ENCODE measurements at places on chromosomes 11 and 22.

DNA sequence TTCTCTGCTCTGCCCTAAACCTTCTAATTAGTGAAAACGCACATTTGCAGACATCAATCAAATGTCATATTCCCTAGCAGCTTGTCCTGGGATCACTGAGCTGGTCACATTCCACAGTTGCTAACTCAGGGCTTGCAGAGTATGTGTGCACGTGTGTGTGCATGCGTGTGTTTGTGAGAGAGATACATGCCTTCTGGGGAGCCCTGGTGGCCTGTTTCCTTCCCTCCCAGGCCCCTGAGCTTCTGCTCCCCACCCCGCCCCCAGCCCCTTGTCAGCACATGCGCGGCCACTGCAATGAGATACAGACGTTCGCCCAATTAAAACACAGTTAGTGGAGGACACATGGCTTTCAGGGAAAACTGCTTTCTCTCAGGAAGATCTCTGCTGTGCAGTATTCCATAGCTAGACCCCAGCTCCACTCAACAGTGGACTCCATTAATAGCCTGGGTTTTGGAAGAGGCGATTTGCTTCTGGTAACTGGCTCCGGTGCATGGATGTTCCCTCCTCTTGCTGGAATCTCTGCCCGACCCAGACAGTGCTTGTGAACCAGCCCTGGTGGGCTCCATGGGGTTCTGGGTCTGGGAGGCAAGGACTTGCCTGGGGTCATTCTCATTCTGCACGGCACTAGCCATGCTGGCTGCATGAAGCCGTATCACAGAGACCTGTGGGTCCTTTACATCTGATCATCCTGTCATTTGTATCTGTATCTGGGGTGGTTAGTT lies 17.7 kb downstream of the LRP5 start:
- DNase-seq = no peak

GRCh38 chr11:103077554-103077953 lies 14.4 kb downstream of the DCUN1D5 start:
- DNase-seq = no peak

- DNase-seq = no peak
Observed at GRCh38 chr22:27876684-27877083, 42.4 kb downstream of the PITPNB start.

DNA sequence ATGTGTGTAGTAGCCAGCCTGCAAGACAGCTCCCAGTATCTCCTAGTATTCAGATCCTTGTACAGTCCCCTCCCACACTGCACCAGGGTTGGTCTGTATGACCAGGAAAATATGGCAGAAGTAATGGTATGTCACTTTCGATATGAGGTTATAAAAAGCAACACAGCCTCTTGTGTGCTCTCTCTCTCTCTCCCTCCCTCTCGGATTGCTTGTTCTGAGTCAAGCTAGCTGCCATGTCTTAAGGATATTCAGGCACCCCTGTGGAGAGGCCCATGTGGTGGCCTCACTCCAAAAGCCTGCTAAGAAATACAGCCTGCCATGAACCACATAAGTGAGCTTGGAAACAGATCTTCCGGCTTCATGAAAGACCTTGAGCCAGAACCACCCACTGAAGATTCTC lies 25.4 kb downstream of the FXYD6 start:
- no peak for DNase-seq

- DNase-seq = no peak
Observed at GRCh38 chr11:69951821-69952220, 126.3 kb upstream of the ANO1 start.

DNA sequence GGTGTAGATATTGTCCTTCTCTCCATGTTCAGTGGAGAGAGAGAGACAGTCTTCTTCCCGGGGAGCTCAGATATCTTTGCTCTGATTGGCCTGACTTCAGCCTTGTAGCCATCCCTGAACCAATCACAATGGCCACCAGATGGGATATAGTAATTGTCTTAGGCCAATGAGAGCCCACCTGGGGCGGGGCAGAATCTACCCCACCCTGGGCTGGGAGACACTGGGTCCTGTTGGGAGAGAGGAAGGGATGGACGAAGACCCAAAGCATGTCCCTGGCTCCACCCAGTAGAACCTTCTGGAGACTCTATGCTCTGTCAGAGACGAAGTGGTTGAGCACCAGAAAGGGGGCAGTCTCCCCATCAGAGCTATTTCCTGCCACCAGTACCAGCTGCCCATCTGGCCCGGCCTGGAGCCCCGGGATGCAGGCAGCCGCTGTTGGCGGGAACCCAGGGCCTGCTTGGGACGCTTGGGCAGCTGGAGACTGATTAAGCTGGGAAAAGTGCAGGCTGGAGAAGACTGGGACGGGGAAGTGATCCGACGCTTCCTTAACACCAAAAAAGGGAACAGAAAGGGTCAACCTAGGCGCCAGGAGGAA lies 31.6 kb upstream of the CBX7 start:
- peak; percentile 75 for DNase-seq

- DNase-seq = no peak
Observed at GRCh38 chr11:17600316-17601255, 53.5 kb downstream of the OTOG start.

GRCh38 chr11:13338019-13338426 lies 60.4 kb downstream of the BMAL1 start:
- DNase-seq = peak; percentile 56

- DNase-seq = peak; percentile 83
Observed at GRCh38 chr22:41048791-41049717, 43.3 kb upstream of the EP300 start.

- no peak for DNase-seq
Observed at GRCh38 chr11:70913715-70914231, 338.6 kb downstream of the SHANK2 start.

DNA sequence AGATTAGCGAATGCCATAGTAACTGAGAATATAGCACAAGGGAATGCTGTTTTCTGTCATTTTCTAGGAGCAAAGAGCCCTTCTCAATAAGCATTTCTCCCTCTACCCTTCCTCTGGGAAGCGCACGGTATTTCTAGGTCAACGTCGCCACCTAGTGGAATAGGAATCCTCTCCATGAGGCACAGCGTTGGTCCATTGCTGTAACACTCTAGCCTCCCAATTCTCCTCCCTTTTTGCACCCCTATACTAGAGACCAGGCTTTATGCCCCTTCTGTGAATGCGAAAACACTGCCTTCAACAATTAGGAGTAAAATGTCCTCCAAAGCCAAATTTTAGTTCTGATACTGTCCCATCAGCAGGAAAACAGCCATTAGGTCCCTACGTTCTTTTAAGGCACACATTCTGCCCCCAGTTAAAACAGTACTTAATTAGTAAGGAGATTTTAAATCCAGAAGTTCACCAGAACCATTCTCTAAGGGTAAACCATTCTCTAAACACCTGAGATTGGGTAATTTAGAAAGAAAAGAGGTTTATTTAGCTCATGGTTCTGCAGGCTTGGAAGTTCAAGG lies 12.8 kb upstream of the HYLS1 start:
- DNase-seq = peak; percentile 68

DNA sequence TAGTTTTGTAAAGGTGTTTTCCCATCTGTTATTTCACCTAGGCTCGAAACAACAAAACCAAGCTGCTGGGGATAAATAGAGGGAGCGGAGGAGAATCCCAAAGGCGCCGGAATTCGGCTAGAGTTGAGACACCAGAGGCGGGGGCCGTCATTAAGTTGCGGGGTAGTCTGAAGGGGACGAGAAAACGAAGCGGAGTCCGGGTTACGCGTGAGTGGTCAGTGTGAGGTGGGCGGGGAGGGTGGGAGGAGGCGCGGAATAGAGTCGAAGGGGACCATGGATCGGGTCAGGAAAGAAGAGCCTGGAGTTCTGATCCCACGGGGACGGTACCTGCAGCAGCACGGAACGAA lies 361 bp downstream of the SRPRA start:
- DNase-seq = peak; percentile 71

DNA sequence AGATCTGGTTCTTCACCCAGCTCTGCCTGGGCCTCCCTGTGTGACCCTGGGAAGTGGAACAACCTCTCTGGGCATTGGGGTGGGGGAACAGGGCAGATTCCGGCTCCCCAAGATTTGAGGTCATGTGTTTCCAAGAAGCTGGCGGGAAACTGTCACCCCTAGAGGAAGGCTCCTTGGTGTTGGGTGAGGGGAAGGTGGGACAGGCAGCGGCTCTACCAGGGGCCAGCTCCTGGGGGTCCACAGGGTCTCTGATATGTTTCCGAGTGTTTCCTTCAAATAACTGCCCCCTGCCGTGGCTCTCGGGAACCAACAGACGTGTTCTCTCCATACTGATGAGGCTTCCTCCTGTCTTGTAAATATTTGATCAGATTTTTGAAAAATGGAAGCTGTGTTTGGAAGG lies 78.5 kb downstream of the MPPED1 start:
- DNase-seq = no peak

- DNase-seq = peak; percentile 41
Observed at GRCh38 chr22:19291218-19291579, 320 bp downstream of the CLTCL1 start.

- DNase-seq = no peak
Observed at GRCh38 chr11:17171916-17172315, 35.9 kb downstream of the PIK3C2A start.

DNA sequence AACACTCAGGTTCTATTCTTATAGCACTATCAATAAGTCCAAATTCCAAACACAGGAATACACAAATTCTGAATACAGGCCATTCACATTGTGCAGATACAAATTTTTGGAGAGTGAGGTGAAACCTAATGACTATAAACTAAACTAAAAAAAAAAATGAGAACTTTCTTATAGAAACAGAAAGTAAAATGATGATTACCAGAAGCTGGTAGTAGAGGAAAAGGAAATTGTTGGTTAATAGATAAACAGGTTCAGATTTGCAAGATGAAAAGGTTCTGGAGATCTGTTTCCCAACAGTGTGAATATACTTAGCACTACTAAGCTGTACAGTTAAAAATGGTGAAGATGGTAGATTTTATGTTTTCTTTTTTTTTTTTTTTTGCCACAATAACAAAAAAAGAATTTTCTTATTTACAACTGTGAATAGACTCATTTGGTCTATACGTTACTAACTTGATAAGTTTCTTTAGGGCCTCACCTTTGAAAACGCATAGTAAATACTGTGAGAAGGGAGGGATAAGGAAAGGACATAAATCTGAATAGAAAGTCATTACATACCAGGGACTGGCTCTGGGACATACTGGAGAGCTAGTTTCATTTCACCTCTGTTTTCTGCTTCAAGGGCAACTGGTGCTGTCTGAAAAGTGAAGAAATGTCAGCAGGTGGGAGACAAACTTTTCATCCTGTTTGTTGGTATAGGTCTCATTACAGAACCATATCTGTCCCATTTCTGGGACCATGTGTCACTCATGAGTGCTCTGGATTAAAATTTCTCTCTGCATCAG lies 14.2 kb upstream of the CCDC89 start:
- DNase-seq = no peak

GRCh38 chr11:111723595-111723994 lies 42.6 kb downstream of the PPP2R1B start:
- DNase-seq = no peak

- no peak for DNase-seq
Observed at GRCh38 chr11:68948935-68949334, 31.9 kb downstream of the MRGPRD start.

DNA sequence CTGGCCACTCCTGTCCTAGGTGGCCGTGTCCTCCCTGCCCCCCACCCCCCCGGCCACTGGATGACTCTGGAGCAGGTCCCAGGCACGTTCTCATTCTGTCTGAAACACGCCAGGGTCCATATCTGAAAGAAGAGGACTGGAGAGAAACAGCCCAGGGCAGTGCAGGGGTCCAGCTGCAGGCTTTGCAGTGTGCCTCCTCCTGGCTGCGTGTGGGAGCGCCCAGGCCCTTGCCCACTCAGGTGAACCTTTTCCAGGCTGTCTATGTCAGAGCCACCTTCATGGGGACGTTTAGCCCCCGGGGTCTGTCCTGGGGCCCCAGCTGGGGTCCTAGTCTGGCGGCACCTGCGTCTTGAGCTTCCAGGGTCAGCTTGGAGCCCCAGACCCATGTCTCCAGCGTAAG lies 15.6 kb downstream of the GRAMD4 start:
- no peak for DNase-seq

- DNase-seq = no peak
Observed at GRCh38 chr11:13206086-13206640, 71.4 kb upstream of the BMAL1 start.

GRCh38 chr11:18986744-18987143 lies 47.5 kb upstream of the MRGPRX1 start:
- DNase-seq = no peak

- no peak for DNase-seq
Observed at GRCh38 chr22:25661073-25661472, 80.9 kb upstream of the MYO18B start.

DNA sequence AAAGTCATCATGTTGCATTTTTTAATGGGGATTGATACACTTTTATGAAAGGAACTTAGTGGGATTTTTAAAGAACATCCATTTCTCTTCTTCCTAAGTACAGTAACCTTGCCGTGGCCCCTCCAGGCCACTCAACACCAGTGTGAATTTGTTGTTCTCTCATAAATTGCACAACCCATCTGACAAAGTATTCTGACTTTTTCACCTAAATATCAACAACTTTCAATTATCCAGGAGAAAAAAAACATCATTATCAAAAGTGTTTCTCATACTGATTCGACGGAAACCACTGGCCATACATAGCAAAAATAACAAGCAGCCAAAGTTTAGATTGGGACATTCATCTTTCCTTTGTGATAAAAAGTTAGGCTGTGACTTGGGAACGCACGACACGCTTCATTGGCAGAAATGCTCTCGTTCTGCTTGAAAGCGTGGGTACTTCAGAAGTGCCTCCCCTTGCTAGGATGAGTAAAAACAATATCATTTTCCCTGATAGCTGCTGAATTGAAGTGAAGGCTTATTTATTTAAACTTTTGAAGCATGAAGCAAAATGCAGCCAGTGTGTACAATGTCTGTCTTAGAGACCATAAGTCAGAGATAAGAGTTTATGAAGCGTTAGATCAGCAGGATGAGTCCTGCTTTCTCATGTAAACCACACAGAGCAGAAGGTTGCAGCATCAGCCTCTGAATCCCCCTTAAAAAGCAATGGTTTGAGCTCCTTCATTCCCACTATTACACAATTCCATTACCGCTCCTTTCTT lies 20.6 kb upstream of the EIF3M start:
- DNase-seq = no peak

DNA sequence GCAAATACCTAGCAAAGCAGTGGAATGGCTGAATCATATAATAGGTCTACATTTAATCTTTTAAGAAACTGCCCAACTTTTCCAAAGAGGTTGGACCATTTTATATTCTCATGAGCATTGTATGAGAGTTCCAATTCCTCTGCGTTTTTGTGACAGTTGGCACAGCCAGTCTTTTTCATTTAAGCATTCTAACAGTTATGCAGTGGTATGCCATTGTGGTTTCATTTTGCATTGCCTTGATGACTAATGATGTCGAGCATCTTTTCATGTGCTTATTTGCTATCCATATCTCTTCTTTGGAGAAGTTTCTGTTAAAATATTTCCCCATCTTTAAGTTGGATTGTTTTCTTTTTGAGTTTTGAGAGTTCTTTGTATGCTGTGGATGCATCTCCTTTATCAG lies 38.7 kb downstream of the EIF3F start:
- peak; percentile 57 for DNase-seq

DNA sequence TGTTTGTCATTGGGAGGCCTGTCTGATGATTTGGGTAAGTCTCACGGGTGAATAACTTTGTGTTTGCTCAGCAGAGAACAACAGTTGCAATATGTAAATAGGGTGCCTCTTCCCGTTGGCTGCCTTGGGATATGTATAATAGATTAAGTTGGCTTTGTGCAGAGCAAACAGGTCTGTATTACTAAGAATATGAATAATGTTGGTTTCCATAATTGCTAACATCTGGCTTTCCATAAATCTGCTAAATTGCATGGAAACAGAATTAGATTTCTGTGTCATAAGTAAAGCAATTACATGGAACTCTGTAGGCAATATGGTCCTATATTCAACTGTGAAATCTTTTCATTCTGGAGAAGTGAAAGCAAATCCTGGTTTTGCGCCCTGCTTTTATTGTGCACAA lies 636.0 kb upstream of the ANO5 start:
- no peak for DNase-seq

GRCh38 chr11:89498845-89499448 lies 7.8 kb upstream of the NOX4 start:
- no peak for DNase-seq

All from hepatic stellate cell (primary cell).